Stimulated activated CD4-positive, alpha-beta T cell treated with anti-CD3 and anti-CD28 coated beads, Interleukin-4, amount 100 ng/mL, for 1 hour (primary cell): ENCODE measurements at places on chromosomes 16 and 17.

DNA sequence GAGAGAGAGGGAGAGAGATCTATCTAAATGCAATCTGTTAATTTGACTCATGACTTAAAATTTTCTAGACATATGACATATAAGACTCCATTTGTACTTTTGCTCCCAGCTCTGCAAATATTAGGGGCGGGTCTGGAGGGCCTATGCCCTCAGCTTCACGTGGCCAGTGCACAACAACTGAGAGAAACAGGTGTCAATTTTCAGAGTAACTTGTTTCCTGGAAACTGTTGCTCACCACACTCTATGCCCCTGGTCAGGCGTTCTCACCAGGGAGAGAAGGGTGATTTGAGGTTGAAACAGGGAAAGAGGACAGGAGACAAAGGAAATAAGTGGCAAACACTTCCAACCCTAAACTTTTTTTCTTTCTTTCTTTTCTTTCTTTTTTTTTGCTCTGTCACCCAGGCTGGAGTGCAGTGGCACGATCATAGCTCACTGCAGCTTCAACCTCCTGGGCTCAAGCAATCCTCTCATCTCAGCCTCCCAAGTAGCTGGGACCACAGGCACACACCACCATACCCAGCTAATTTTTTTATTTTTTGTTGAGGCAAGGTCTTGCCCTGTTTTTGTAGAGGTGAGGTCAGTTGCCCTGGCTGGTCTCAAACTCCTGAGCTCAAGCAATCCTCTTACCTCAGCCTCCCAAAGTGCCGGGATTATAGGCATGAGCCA lies 270.0 kb downstream of the SLC39A11 start:
- no peak for DNase-seq

DNA sequence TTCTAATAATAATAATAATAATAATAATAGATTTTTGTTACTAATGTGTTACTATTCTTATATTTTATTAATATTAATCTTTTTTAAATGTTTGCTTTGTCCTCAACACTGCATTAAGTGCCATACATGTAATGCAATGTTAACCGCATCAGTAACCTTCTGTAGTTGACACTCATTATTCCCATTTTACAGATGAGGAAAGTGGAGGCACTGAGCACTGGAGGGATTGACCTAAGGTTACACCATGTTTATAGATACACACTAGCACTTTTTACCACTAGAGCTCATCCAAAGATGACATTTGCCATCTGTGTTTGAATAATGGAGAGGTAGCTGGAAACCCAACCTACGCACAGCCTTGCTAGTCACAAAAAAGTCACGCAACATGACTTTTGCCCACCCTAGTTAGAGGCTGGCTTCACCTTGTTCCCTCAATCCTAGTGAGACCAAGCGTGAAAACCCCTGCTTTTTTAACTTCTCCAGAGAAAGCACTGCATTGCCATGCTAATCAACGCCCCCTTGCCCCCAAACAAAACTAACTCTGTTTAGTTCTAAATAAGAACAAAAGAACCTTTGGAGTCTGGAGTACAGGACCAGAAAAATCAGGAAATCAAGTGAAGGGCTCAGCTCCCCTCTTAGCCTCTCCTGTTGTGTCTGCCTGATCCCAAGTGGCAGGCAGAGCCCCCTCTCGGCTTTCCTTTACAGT lies 2.3 kb downstream of the ARSG start:
- no peak for DNase-seq

GRCh38 chr17:45221081-45222013 lies at the start of gene FMNL1:
FMNL1 (plus strand) TSS chr17:45221885; CDS start chr17:45222125, 240 bp downstream.
- peak; percentile 64 for DNase-seq

GRCh38 chr16:14399378-14400284 lies 230.4 kb downstream of the PARN start:
- DNase-seq: no peak
